Activated CD8-positive, alpha-beta memory T cell treated with anti-CD3 and anti-CD28 coated beads for 24 hours (primary cell): ENCODE measurements at places on chromosomes 12 and 14.

DNA sequence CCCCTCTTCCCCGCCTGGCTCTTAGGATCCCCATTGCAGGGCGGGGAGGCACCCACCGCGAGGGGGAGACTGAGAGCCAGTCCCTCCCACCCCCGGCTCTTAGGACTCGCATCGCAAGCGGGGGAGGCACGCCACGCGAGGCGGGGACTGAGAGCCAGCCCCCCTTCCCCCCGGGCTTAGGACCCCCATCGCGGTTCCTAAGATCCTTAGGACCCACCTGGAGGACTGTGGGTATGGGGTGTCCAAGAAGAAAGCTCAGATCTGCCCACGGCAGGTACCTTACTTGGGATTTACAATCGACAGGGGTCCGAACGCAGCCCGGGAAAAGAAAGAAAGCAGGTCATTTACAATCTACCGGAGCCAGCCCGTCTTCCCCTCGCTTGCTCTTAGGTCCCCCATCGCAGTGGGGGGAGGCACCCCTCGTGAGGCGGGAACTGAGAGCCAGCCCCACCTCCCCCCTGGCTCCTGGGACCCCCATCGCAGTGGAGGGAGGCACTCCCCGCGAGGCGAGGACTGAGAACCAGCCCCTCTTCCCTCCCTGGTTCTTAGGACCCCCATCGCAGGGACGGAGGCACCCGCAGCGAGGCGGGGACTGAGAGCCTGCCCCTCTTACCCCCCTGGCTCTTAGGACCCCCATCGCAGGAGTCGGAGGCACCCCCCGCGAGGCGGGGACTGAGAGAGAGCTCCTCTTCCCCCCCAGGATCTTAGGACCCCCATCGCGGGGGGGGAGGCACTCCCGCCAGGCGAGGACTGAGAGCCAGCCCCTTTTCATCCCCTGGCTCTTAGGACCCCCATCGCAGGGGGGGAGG is 43.7 kb downstream of the DDX11 start:
- DNase-seq: peak; percentile 83

DNA sequence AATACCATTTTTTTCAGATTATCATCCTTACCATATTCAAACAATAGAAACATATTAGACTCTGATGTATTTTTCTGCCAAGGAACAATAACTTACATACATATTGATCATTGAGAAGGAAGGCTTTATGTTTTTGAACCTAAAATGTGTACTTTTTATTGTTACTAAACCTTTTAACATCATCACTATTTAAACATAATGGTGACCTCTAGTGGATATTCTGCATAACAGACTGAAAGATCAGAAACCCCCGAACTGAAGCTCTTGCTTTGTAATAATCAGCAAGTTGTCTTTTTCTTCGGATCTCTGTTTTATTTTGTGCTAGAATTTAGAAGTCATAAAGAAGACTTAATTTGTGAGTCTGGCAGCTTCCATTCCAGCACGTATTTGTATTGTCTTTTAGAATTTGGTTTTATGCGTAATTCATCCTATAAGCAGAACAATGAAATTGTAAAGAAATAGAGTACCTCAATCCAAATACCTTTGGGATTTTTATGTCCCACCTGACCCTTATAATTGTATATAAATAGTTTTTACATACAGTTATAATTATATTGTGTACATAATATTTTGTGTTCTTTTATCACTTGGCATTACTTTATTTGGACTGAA is 125.9 kb upstream of the ATF1 start:
- no peak for DNase-seq

GRCh38 chr12:121724925-121725324 is 12.4 kb downstream of the TMEM120B start:
- DNase-seq: no peak

DNA sequence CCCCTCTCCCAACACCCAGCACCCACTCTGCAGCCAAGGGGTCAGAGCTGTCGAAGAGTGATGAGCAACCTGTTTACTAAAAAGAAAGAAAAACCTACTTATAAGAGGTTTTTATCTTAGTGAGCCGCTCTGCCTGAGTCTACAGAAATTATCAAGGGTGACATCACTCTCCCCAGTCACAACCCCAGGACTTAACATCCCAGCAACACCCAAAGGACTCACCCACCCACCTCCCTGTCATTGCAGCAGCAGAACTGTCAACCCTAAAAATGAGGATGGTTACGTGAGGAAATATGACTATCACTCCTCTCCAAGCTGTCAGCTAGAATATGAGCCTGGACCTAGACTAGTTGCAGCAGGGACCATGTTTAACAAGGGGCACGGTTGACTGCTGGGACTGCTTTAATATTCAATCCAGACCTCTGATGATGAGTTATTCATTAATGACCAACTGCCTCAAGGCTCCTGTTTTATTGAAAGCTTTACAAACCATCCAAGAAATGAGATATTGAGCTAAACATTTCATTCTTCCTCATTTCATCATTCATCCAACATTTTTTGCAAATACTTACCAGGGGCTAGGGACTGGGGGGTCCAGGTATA is 53.9 kb upstream of the FICD start:
- no peak for DNase-seq

DNA sequence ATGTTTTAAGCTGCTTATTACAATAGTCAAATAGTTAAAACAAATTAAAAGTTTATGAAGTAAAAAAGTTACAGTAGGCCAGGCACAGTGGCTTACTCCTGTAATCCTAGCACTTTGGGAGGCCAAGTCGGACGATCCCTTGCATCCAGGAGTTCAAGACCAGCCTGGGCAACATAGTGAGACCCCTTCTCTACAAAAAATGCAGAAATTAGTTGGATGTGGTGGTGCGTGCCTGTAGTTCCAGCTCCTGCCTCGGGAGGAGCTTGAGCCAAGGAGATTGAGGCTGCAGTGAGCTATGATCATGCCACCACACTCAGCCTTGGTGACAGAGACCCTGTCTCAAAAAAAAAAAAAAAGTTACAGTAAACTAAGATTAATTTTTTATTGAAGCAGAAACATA is 142.6 kb downstream of the MIPOL1 start:
- DNase-seq: no peak
